Suprapubic skin (tissue), 4 donors: ENCODE measurements at places on chromosomes 7 and 10.

GRCh38 chr7:4015371-4015770, 666.7 kb upstream of the FOXK1 start:
- H3K36me3 ChIP-seq, result no peaks in the 10 kb centered on the region
- no peaks in the 10 kb centered on the region for H3K27me3 ChIP-seq
- no peaks in the 10 kb centered on the region for H3K4me1 ChIP-seq
- H3K4me3 ChIP-seq, result no peak overlapping the region

DNA sequence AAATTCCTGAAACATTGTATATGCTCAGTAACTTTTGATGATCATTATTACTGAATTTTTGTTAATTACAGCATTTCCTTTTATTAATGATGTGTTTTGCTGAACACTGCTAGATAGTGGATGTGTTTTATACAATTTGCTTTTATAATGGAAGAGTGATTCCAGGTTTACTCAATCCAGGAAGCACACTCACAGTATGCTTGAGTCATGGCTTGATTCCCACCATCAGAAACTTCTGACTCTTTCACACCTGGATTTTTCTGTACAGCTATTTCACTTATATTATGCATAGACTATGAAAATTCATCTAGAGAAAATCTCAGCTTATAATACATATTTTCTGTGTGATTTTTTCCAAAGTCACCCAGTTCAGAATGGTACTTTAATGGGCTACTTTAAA, 1040.9 kb downstream of the GRM8 start:
- H3K36me3 ChIP-seq, result no peaks in the 10 kb centered on the region
- no peak overlapping the region for H3K27ac ChIP-seq
- H3K4me3 ChIP-seq, result no peak overlapping the region

- no peaks in the 10 kb centered on the region for H3K27me3 ChIP-seq
- DNase-seq, result no peak
- H3K27ac ChIP-seq, result no peak overlapping the region
- H3K4me3 ChIP-seq, result no peak overlapping the region
These were observed 46.3 kb upstream of the ELMO1 start for GRCh38 chr7:37494926-37495325.

GRCh38 chr7:45191396-45191795, 33.8 kb downstream of the RAMP3 start:
- no peaks in the 10 kb centered on the region for H3K27me3 ChIP-seq
- no peak overlapping the region for H3K4me3 ChIP-seq
- H3K36me3 ChIP-seq, result no peaks in the 10 kb centered on the region
- DNase-seq, result no peak
- no peaks in the 10 kb centered on the region for H3K4me1 ChIP-seq
